ENCODE measurements at places on chromosomes 6 and 20.

- no peak for DNase-seq
These were observed 10.1 kb upstream of the TCF15 start for GRCh38 chr20:620246-620645.

DNA sequence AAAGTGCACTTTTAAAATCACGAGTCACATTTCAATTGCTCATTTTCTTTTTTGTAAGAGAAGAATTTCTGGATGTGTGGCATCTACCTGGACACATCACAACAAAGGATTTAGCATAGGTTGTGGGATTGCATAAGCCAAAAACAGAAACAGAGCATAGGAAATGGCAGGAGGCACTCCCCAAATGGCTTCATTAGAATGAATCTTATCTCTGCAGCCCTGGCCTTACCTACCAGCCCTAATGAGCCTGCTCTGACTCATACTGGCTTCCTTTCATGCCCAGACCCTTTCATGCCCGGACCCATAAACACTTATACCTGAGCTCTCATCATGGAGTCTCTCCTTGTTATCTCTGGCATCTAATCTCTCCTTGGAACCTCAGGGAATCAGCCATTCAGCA, 23.9 kb upstream of the SPTLC3 start:
- no peak for DNase-seq

DNA sequence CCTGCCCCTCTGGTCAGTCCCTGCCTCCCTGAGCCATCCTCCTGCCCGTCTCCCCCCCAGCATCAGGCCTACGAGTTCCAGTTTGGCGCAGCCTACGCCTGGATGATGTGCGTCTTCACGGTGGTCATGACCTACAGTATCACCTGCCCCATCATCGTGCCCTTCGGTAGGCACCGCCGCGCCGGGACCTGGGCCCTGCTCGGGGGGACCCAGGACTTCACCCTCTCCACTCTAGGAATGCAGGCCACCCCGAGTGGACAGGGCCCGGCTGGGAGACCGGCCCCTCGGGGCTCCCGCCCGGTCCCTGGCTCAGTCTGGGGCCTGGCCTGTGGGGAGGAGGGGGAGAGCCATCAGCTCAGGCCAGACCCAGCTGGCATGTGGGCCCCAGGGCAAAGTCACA, 6.1 kb upstream of the CAPN11 start:
- DNase-seq = no peak

GRCh38 chr20:10671221-10671918, 2.4 kb downstream of the JAG1 start:
- DNase-seq = no peak

- no peak for DNase-seq
These were observed 2.7 kb upstream of the MCCD1 start for GRCh38 chr6:31525932-31526591.

GRCh38 chr6:168849459-168849858, 404.2 kb downstream of the THBS2 start:
- DNase-seq = no peak

Measured in activated CD4-positive, alpha-beta T cell treated with anti-CD3 and anti-CD28 coated beads, Interleukin-2, amount 50 U/mL, for 4 hours (primary cell).